ENCODE measurements at places on chromosomes 7 and 10.

DNA sequence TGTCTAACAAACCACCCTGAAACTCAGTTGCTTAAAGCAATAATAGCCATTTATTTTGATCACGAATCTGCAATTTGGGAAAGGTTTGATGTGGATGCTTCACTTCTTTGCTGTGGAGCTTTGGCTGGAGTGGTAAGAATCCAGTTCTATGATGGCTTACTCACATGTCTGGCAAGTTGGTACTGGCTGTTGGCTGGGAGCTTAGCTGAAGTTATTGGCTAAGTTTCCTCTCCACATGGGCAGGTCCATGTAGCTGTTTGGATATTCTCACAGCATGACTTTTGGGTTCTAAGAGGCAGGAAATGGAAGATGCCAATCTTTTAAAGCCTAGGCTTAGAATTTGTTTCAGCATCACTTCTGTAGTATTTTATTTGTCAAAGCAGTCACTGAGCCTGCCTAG lies 277.6 kb upstream of the NRP1 start:
- no peak for DNase-seq

DNA sequence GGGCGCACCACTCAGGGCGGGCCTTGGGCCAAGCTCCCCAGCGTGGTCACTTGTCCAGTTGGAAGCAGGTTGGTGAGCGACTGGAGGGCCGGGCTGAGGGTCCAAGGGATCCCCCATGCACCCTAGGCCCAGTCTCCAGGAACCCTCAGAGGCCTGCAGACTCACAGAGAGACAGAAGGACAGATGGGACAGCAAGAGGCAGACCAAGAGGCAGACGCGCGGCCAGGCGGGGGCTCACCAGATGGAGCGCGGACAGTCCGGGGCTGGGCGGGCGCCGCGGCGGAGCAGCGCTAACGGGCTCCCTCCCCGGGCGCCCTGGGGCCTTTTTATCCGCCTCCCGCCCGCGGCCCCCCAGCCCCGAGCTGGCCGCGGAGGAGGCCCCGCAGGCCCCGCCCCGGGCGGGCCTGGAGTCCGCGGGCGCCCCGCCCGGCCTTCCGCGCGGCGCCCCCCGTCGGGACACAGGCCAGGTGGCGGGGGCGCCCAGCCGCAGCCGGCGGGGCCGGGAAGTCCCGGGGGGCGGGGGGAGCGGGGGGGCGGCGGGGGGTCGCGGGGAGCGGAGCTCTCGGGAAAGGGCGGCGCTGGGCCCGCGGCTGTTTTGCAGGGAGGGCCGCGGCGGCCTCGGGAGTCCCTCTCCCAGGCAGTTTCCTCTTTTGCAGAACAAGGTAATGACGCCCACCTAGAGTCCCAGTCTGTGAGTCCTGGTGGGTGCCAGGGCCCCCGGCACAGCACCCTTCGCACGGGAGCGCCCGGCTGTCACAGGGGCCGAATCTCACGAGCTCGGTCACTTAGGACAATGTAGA lies at the start of gene LOXL4:
LOXL4 (minus strand) TSS at position 301 of the 800 bp plus-strand sequence. CDS start 5,175 bp downstream, outside the sequence.
- DNase-seq = no peak

DNA sequence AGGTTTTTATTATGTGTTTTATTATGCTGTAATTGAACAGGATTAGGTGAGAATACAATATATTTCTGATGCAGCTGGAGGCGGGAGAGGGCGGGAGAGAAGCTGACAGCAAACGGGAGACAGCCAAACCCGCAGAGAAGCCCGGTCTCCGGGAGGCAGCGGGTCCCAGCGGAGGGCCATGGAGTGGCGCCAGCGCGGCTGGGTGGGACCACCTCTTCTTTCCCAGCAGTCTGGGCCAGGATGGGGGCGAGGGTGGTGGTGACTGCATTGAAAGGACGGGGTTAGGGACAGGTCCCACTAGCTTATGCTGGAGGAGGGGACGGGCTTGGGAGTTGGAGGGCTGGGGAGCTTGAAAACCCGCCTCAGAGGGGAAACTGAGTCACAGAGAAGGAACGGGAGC lies 14.5 kb upstream of the KAZALD1 start:
- no peak for DNase-seq

DNA sequence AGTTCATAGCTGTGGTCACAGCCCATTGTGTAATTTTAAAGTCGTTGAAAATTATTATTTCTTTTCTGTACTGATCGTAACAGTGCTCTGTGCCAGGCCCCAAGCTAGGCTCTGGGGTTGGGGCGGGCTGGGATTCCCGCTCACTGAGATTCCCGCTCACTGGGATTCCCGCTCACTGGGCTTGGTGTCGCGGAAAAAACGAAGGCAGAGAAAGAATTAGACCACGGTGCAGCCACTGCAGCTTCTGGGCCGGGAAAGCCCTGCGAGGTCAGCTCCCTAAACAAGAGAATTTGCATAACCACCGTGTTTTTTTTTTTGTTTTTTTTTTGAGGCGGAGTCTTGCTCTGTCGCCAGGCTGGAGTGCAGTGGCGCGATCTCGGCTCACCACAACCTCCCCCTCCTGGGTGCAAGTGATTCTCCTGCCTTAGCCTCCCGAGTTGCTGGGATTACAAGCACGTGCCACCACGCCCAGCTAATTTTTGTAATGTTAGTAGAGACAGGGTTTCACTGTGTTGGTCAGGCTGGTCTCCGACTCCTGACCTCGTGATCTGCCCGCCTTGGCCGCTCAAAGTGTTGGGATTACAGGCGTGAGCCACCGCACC lies 31.2 kb downstream of the FOXK1 start:
- no peak for DNase-seq

DNA sequence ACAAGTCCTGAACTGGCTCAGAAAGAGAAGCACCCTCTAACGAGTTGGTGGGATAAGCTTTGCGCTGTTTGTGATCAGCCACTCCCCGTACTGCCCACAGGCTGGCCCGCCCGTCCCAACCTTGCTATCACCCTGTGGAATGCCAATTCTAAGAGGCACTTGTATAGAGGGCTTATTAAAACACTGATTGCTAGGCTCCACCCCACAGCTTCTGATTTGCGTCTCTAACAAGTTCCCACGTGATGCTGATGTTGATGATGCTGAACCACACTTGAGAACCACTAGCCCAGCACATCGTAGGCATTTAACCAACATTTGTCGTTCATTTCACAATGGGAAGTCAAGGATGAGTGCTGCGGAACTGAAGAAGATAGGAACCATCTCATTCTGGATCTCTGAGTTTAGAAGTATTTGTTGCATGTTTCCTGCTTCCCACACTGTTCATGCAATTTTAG lies 12.7 kb upstream of the GSAP start:
- DNase-seq = no peak

DNA sequence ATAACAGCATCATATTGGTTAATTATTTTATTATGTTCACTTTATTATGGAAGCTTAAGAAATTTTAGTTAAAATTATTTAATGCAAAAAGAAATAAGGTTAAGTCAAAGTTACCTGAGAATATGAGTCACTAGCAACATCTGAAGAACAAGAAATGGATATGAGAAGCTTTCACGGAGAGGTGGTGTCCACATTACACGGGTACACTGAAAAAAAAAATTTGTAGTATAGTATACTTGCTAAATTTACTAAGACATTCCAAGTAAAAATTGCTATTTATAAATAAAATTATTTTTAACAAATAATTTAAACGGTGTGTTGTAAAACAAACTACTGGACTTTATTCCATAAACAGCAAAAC lies 63.9 kb downstream of the DPY19L1 start:
- DNase-seq = no peak

DNA sequence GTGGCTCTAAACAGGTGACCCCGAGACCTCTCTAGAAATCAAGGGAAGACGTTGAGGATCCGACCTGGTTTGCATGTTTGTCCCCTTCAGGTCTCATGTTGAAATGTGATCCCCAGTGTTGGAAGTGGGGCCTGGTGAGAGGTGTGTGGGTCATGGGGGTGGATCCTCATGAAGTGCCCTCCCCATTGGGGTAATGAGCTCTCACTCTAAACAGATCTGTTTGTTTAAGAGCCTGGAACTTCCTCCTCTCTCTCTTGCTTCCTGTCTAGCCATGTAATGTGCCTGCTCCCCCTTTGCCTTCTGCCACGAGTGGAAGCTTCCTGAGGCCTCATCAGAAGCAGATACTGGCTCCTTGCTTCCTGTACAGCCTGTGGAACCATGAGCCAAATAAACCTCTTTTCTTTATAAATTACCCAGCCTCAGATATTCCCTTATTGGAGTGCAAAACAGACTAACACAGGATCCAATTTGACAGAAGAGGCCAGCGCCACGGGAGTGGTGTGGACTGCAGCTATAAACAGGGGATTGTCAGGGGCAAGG lies 10.8 kb upstream of the POLM start:
- DNase-seq = no peak

DNA sequence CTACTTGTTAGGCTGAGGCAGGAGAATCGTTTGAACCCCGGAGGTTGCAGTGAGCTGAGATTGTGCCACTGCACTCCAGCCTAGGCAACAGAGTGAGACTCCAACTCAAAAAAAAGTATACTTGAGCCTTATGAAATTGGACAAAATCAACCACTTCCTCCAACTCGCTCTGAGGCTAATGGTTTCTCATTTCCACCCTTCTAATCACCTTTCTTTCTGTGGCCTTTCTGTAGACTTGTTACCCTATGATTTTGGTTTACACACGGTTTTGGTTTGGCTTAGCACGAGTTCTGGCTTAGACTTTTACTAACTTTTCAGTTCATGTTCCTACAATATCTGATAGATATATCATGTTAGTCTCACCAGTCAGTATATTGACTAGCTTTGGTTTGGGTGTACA lies 152.0 kb downstream of the PHTF2 start:
- DNase-seq = no peak

DNA sequence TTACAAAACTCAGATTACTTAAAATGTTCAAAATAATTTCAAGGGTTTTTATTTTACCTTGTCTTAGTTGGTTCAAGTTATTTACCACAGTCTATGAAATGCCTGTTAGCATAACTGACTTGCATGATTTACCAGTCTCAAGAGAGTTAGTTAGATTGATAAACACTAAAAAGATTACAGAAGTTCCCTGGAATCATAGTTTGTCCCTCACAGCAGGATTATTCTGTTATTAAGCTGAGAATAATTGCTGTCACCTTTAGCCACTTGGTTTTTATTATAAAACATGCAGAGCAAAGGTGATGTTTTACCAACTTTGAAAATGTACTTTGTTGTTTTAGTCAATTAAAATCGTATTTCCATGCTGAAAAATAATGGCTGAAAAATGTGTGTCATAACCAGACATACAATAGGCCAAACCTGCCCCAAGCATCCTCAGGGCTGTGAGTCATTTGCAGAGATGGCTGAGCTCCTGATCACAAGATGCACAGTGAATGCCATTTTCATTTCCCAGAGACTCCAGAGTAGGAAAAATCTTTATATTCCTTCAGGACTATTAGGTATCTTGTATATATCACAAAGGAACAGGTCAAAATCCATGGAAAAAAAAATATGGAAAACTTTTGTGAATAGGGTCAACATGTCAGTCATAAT lies 87.8 kb upstream of the DKK1 start:
- DNase-seq = no peak

All from substantia nigra (tissue), 51 donors.